ENCODE measurements at places on chromosomes 6 and 20. TPM values are rescaled to one million over a fixed set of nuclear protein-coding genes. Genes with fewer than 3 reads are reported as not detected.

GRCh38 chr20:38164069-38164468 is 1.0 kb downstream of the TGM2 start:
- H3K4me3 ChIP-seq: no peak overlapping the region
- no peak overlapping the region for H3K27ac ChIP-seq
- peaks cover 13% of the 10 kb centered on the region for H3K4me1 ChIP-seq
- DNase-seq: no peak

- no peak overlapping the region for H3K4me3 ChIP-seq
- H3K4me1 ChIP-seq: no peaks in the 10 kb centered on the region
- no peaks in the 10 kb centered on the region for H3K36me3 ChIP-seq
- DNase-seq: no peak
- H3K27ac ChIP-seq: no peak overlapping the region
Measured at GRCh38 chr6:80544976-80545722, 438.7 kb downstream of the BCKDHB start.

GRCh38 chr6:99802396-99803031 is 191.5 kb downstream of the MCHR2 start:
- H3K27ac ChIP-seq: no peak overlapping the region
- H3K4me1 ChIP-seq: peaks cover 2% of the 10 kb centered on the region
- H3K27me3 ChIP-seq: peaks cover 22% of the 10 kb centered on the region
- DNase-seq: no peak
- peaks cover 3% of the 10 kb centered on the region for H3K36me3 ChIP-seq

GRCh38 chr6:73857341-73857890 is 161.4 kb downstream of the CD109 start:
- H3K4me1 ChIP-seq: peaks cover 2% of the 10 kb centered on the region
- H3K4me3 ChIP-seq: no peak overlapping the region
- peaks cover 2% of the 10 kb centered on the region for H3K36me3 ChIP-seq

- H3K36me3 ChIP-seq: peaks cover 2% of the 10 kb centered on the region
- H3K4me1 ChIP-seq: peaks cover 22% of the 10 kb centered on the region
- no peak for DNase-seq
- H3K4me3 ChIP-seq: no peak overlapping the region
Measured at GRCh38 chr6:30918670-30919069, 4.6 kb downstream of the VARS2 start.

GRCh38 chr6:115865914-115866313 is 194.8 kb downstream of the FRK start:
- peaks cover 17% of the 10 kb centered on the region for H3K27me3 ChIP-seq
- no peak overlapping the region for H3K4me3 ChIP-seq
- no peaks in the 10 kb centered on the region for H3K36me3 ChIP-seq
- H3K4me1 ChIP-seq: no peaks in the 10 kb centered on the region
- DNase-seq: no peak

DNA sequence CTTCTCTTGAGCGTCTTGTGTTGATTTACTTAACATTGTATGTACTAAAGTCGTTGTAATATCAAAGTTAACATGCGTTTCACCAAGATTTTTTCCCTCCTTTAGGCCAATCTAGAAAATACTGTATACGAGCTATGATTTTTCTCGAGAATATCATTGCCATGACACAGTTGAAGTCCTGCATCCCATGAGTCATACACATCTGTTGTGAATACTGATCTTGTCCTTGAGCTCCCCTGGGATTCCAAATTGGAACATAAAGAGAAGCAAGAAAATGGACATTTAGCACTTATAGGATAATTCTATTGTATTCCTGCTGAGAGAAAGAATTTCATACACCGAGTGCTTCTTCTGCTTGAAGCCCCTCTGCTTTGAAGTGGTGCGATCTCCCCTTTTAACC is 109.6 kb downstream of the SLC35B3 start:
- no peak for DNase-seq
- H3K27me3 ChIP-seq: peaks cover 13% of the 10 kb centered on the region
- no peaks in the 10 kb centered on the region for H3K36me3 ChIP-seq
- H3K4me1 ChIP-seq: peaks cover 2% of the 10 kb centered on the region
- no peak overlapping the region for H3K4me3 ChIP-seq

- H3K36me3 ChIP-seq: peaks cover 4% of the 10 kb centered on the region
- no peak for DNase-seq
- no peaks in the 10 kb centered on the region for H3K27me3 ChIP-seq
- no peak overlapping the region for H3K27ac ChIP-seq
- peaks cover 7% of the 10 kb centered on the region for H3K4me1 ChIP-seq
Measured at GRCh38 chr6:97052152-97052787, 127.7 kb downstream of the KLHL32 start.

DNA sequence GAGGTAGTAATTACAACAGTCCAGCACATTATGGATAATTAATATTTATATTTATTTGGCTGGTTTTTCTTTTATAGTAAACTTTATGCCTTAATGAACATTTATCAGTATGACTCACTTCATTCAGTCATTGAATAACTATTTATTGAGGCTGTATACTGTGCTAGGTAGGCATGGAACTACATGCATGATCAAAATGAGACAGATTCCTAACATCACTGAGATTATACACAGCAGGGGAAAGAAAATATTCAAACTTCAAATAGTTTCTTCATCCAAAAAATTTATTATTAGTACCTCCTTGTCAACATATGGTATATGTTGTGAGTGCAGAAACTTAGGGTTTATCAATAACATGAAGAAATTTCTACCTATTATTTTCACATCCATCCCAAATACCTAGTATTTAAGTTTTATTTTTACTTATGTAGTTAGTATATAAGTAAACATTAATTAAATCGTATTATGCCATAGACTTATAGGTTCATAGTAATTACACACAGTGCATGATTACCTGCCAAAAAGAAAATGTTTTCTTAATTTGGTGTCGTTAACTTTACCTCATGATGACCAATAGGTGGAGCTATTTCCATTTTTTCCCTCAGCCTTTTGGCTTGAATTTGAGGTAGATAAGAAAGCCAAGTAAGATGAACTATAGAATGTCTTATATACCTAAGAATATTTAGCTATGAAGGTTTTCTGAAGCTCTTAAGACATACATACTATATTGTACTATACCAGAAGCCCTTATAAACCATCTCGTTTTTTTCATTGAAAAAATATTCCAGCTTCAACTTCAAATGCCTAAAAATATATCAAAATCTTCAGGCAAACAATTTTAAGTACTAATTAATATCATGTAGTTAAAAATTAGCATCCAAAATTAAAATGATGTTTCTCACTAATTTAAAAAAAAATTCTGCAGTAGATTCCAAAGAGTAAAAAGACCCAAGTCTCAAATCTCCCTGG is 12.5 kb upstream of the TMEM30A start:
- H3K4me3 ChIP-seq: no peak overlapping the region
- H3K4me1 ChIP-seq: no peaks in the 10 kb centered on the region
- no peak overlapping the region for H3K27ac ChIP-seq
- H3K36me3 ChIP-seq: no peaks in the 10 kb centered on the region

GRCh38 chr6:46998436-46999017 is 43.6 kb downstream of the ADGRF1 start:
- H3K27me3 ChIP-seq: peaks cover 23% of the 10 kb centered on the region
- H3K4me1 ChIP-seq: no peaks in the 10 kb centered on the region
- H3K27ac ChIP-seq: no peak overlapping the region
- H3K4me3 ChIP-seq: no peak overlapping the region

DNA sequence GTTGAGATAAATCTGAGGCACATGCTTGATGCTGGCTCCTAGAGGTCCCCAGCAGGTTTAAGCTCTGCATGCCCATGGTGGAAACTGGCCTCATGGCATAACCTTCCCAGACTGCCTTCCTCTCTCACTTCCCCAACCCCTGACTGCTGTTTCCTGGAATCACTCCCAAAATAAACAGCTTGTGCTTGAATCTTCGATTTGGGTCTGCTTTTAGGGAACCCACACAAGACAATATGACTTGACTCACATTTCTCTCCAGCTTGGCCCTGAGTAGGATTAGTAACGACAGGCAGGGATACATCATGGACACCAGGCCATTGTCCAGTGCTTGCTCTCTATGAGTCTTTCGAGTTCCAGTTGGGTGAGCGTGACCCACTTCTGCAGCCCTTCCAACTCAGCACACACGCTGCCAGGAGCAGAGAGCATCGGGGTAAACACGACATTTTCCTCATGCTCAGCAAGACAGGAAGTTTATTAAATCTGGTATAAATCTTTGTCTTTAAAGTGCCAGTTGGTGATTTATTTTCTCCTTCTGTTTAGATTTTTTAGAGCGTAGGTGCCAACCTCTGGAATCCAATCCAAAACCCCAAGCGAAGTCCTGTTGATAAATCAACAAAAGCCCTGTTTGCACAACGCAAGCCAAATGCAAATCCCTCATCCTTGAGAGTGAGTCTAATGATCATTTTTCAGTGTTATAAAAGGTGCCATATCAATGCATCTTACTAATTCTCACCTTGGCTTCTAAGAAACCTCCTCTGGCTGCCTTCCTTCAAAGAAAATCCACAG is 135.0 kb downstream of the FOXA2 start:
- H3K36me3 ChIP-seq: no peaks in the 10 kb centered on the region
- H3K27ac ChIP-seq: no peak overlapping the region
- no peaks in the 10 kb centered on the region for H3K4me1 ChIP-seq
- no peaks in the 10 kb centered on the region for H3K27me3 ChIP-seq

GRCh38 chr6:156556811-156557210 is 220.4 kb upstream of the ARID1B start:
- no peak overlapping the region for H3K4me3 ChIP-seq
- H3K4me1 ChIP-seq: peaks cover 3% of the 10 kb centered on the region
- H3K36me3 ChIP-seq: no peaks in the 10 kb centered on the region
- no peak for DNase-seq

GRCh38 chr6:10510592-10511367 is 10.4 kb upstream of the GCNT2 start:
- peaks cover 10% of the 10 kb centered on the region for H3K4me1 ChIP-seq
- H3K27me3 ChIP-seq: peaks cover 29% of the 10 kb centered on the region
- DNase-seq: no peak
- H3K36me3 ChIP-seq: no peaks in the 10 kb centered on the region
- H3K4me3 ChIP-seq: no peak overlapping the region

DNA sequence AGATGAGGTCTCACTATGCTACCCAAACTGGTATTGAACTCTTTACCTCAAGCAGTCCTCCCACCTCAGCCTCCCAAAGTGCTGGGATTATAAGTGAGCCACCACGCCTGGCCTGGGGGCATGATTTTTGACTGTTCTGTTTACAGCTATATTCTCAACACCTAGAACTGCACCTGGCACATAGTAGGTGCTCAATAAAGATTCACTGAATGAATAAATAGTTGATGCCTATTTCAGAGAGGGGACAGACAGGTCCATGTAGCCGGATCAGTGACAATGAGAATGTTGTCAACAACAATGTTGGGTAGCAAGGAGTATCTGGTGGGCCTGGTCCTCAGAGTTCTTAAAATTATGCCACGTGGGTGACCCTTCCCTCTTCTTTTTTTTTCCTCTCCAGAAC is 8.9 kb downstream of the TRAF3IP2 start:
- no peak overlapping the region for H3K27ac ChIP-seq
- DNase-seq: no peak
- peaks cover 9% of the 10 kb centered on the region for H3K36me3 ChIP-seq
- H3K4me3 ChIP-seq: no peak overlapping the region
- H3K4me1 ChIP-seq: peaks cover 31% of the 10 kb centered on the region
- H3K27me3 ChIP-seq: no peaks in the 10 kb centered on the region

GRCh38 chr6:151451417-151451949 is 443 bp downstream of the RMND1 start:
- peaks cover 4% of the 10 kb centered on the region for H3K36me3 ChIP-seq
- H3K4me1 ChIP-seq: peaks cover 35% of the 10 kb centered on the region
- no peaks in the 10 kb centered on the region for H3K27me3 ChIP-seq

DNA sequence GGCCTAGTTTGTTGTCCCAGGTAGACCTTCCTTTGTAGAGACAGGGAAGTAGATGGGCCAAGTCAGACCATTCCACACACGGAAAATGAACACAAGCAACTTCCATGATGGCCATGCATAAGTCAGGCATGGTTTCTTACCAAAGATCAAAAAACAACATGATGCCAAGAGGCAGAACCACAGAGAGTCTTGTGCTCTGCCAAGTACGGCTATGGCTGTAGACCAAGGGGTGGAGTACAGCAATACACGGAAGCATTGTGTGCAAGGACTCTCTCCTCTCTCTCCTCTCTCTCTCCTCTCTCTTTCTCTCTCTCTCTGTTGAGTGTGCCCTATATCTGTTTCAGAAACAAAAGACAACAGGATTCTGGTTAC is 4.8 kb upstream of the DUSP22 start:
- H3K36me3 ChIP-seq: peaks cover 2% of the 10 kb centered on the region
- no peaks in the 10 kb centered on the region for H3K27me3 ChIP-seq
- no peak overlapping the region for H3K4me3 ChIP-seq
- H3K4me1 ChIP-seq: peaks cover 4% of the 10 kb centered on the region

- H3K4me3 ChIP-seq: peak overlapping the region; percentile 19
- H3K27ac ChIP-seq: no peak overlapping the region
- no peaks in the 10 kb centered on the region for H3K36me3 ChIP-seq
- peaks cover 10% of the 10 kb centered on the region for H3K4me1 ChIP-seq
- DNase-seq: peak; percentile 39
Measured at GRCh38 chr20:19692685-19693119, 65.4 kb upstream of the RIN2 start.

DNA sequence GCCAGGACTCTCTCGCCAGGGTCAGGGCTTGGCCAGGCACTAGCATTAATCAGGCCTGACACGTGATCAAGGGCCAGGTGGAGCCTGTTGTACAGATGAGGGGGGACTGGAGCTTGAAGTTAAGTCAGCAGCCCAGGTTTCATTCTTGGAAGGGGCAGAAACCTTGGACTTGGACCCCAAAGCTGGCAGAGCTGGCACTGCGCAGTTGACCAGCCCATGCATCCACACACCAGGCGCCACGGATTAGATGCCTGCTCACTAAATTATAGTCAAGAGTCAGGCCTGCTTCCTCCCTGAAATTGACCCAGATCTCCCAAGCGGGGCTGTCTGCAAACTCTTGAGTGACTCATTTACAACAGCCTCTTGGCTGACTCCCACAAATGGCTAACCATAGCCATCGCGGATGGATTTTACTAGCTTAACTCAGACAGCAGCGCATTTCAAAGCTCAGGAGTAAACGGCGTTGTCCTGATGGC is 4.1 kb upstream of the TAF4 start:
- peaks cover 15% of the 10 kb centered on the region for H3K4me1 ChIP-seq
- H3K27ac ChIP-seq: no peak overlapping the region
- no peak for DNase-seq
- H3K36me3 ChIP-seq: no peaks in the 10 kb centered on the region
- H3K4me3 ChIP-seq: no peak overlapping the region

GRCh38 chr6:132202574-132202973 is 198.7 kb downstream of the MOXD1 start:
- peaks cover 22% of the 10 kb centered on the region for H3K27me3 ChIP-seq
- no peaks in the 10 kb centered on the region for H3K36me3 ChIP-seq
- H3K4me3 ChIP-seq: no peak overlapping the region
- no peak for DNase-seq

DNA sequence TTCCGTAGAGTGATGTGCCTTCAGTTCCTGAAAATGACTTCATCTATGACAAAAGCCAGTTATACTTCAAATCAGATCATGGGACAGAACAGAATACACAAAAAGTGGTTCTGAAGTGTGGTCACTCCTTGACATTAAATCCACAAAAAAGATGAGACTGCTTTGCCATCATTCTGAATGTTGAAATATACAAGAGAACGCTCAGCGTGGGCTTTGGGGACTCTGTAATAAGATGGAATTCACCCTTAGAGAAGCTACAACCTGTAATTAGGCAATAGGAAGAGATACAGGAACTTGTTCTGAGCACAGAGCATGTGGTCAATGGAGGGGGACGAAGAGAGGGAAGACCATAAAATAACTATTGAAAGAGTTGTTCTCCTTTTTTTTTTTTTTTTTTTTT is 184.3 kb downstream of the CARMIL1 start:
- no peak overlapping the region for H3K27ac ChIP-seq
- no peaks in the 10 kb centered on the region for H3K4me1 ChIP-seq
- no peaks in the 10 kb centered on the region for H3K27me3 ChIP-seq
- H3K36me3 ChIP-seq: peaks cover 8% of the 10 kb centered on the region
- DNase-seq: no peak
- H3K4me3 ChIP-seq: no peak overlapping the region

The GPR6 gene
- total RNA-seq: not detected

The IPCEF1 gene
- total RNA-seq: 50.4 TPM

The FAM184A gene
- 2.1 TPM for total RNA-seq
